ENCODE measurements at places on chromosomes 2 and 18.

GRCh38 chr2:1548910-1549673 is 135.8 kb downstream of the TPO start:
- DNase-seq = no peak

- DNase-seq = no peak
These were observed 3.9 kb upstream of the ABCB11 start for GRCh38 chr2:169034984-169035544.

GRCh38 chr2:47002031-47002430 is 86.4 kb upstream of the MCFD2 start:
- DNase-seq = no peak

DNA sequence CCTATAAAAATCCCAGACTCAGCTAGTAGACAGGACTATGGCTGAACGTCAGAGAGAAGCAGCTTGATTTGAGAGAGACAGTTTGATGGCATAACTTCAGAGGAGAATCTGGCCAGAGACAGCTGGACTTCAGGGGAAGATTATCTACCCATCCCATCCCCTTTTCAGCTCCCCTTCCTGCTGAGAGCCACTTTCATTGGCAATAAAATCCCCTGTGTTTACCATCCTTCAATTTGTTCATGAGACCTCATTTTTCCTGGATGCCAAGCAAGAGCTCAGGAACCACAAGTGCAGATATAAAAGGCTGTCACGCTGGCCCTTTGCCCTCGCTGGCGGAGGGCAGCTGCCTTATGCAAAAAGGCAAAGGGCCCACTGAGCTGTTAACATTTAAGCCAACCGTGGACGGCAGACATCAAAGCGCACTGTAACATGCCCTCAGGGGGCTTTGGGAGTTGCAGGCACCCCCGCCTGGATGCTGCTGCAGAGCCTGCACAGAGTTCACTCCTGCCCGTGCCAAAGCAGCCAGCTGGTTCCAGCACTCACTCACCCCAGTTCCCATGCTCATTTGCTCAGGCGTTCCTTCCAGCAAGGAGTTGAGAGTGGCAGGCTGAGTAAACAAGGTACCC is 164.3 kb upstream of the PGAP1 start:
- DNase-seq = no peak

- DNase-seq = no peak
These were observed 40.3 kb downstream of the AP1S3 start for GRCh38 chr2:223797037-223797436.

DNA sequence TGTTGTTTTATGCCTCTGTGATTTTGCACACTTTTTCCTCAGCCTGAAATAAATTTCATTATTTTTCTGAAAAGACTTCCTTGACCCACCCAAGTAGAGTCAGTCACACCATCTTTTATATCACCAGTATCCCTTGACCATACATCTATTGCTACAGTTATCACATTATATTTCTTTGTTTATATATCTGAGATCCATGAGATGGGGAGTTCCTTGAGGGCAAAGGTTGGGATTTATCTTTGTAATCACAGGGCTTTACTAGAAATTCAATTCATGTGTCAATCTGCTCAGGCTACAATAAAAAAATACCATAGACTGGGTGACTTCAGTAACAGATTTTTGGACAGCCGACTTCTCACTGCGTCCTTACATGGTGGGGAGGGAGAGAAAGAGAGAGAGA is 12.8 kb upstream of the RNF138 start:
- no peak for DNase-seq
